BE2C (cell line): ENCODE measurements at places on chromosomes 3 and 15.

DNA sequence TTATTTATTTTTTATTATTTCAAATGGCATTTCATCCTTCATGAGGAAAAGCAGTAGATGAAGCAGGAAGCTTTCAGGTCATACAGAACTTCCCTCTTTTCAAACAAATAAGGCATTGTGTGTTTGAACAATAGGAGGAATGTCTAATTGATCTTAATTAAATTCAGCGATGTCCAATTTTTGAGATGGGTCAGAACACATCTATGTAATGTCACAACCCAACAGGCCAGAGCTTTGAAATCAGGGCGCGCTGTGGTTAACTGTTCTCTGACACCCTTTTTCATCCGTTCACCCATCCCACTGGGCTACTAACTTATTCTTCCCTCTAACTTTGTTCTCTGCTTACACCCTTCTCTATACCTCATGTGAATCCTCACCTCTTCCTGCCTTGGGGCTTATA is 510.5 kb downstream of the FOXP1 start:
- no peak for DNase-seq

- peak; percentile 89 for DNase-seq
Observed at GRCh38 chr3:159839561-159840379, 148.9 kb upstream of the IL12A start.

DNA sequence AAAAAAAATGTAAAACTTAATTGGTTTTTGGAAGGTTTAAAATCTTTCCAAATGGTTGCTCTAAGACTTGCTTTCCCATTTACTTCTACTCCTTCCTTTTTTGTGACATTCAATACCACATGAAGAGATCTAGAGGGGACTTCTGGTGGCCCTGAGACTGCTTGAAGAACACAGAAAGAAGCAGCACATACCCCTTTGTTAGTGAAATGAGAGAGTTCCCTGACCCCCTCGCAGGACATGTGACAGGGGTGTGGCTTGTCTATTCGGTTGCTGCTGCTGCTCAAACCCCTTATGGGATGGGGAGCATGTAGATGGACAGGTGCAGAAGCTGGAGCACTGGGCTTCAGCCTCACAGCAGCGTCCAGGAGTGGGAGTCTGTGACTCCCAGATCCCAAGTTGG is 71.0 kb downstream of the ZMAT3 start:
- no peak for DNase-seq

- DNase-seq: no peak
Observed at GRCh38 chr3:29544701-29545363, 264.0 kb downstream of the RBMS3 start.

DNA sequence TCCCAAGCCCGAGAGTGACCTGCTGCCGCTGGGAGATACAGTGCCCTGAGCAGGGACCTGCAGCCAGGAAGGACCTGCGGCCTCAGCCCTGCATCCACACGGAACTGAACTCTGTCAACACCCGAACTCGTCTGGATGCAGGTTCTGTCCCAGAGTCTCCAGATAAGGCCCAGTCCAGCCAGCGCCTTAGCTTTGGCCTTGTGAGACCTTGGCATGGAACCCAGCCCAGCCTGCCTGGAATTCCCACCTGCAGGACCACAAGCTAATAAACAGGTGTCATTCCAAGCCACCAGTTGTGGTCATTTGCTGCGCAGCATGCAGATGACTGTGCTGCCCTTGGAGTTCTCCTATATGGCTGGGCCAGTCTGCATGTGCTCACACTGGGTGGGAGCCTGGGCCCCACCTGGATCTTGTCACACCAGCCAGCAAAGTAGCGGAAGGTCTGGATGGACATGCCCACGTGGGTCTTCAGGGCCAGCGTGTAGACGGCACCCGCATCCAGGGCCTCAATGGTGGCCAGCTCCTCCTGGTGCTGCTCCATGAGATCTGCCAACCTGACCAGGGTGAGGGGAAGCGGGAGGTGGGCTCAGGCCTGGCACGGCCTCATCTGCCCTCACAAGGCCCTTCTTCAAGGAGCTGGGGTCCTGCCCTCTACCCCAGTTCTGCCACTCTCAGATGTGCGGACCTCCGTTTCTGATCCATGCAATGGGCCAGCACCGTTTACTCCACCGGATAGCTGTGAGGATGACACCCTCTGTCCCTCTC is 47.2 kb upstream of the SLC41A3 start:
- no peak for DNase-seq

GRCh38 chr15:60972301-60972700 is 256.8 kb downstream of the RORA start:
- no peak for DNase-seq

DNA sequence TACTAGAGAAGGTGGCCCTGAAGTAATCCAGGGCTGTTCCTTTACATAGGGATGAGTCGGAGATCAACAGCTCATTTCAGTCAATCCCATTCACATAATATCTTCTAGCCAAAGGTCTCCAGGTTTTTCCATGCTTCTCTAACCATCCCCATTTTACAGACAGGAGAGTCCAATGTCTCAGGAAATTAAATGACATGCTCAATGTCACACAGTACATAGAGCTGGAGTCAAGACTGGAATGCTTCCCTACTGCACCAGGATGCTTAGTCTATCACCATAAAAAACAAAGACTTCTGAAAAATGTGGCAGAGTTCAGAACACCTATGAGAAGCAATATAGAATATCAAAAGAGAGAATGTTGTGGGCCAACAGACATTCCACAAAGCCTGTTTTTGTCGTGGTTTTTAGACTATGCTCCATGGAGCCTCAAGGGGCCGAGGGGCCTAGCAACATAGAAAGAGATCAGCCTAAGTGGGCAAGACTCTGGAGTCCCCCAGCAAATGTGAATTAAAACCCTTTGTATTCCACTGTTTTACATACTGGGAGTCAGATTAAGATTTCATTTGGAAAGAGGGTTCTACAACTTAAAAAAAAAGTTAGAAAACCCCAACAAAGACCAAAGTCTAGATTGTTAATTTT is 122.0 kb downstream of the THRB start:
- no peak for DNase-seq

- no peak for DNase-seq
Observed at GRCh38 chr3:57586778-57587177, 10.4 kb downstream of the ARF4 start.

DNA sequence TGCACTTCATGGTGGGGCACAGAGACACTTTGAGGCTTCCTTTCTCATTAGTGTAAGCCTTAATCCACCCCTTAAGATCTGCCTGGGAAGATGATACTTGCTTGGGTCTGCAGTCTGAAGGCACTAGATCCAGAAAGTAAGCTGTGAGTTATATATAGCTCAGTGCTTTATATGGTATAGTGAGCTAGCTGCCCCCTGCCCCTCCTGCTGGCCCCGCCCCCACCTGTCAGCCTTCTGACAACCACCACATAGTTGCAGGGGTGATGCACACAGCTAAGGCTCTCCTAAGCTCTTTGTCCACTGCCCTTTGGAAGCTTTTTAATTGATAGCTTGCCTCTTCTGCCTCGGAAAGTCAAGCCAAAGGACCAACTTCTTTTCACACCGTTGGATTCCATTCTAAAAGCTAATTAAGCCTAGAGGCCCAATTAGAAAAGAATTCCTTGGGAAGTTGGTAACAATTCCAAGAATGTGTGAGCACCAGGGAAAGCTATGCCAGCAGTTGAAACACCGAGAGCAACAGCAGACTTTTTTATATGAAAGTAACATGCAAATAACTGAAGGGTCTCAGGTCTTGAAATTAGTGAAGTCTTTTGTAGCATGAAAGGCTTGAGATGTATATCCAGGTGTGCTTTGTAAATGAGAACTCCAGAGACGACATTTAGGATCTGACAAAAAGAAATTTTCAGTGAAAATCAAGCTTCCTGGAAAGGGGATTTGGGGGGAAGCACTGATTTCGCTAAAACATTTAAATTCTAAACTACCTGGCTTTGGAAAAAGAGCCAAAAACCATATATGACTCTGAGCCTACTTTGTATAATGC is 2.3 kb downstream of the TPM1 start:
- DNase-seq: no peak

GRCh38 chr3:16318176-16318575 is 53.2 kb downstream of the OXNAD1 start:
- DNase-seq: no peak

- DNase-seq: no peak
Observed at GRCh38 chr3:52025453-52025852, 29.8 kb upstream of the RPL29 start.
